Stimulated activated CD4-positive, alpha-beta T cell treated with anti-CD3 and anti-CD28 coated beads, Interleukin-1b, Interleukin-23, amount 100 ng/mL, for 4 hours (primary cell): ENCODE measurements at places on chromosomes 13 and 19.

DNA sequence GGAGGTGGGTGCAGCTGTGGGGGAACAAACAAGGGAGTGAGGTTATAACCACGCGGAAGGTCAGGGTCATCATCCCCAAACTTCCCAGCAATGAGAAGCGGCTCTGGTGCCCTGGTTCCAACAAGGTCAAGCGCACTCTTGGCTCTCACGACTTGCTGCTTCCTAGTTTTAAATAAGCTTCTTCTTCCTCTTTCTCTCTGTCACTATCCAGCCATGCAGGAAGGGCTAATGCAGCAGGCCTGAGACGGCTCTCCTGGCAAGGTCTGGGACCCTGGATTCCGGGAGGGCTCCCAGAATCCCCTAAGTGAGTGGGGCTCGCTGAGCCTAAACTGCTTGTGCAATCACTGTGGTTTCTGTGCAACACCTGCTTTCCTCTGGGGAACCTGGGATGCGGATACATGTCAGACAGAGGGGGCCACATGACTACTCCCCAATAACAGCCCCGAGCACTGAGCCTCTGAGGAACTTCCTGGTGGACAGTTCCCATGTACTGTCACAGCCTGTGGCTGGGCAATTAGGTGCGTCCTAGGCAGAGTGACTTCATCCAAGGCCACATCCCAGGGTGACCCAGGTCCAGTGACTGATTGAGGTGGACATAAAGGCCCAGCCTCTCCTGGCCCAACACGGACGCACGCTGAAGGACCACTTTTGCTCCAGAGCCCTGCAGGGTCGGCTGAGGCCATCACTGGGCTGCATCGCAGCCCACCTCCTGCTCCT is 24.2 kb downstream of the VRK3 start:
- DNase-seq, result no peak

DNA sequence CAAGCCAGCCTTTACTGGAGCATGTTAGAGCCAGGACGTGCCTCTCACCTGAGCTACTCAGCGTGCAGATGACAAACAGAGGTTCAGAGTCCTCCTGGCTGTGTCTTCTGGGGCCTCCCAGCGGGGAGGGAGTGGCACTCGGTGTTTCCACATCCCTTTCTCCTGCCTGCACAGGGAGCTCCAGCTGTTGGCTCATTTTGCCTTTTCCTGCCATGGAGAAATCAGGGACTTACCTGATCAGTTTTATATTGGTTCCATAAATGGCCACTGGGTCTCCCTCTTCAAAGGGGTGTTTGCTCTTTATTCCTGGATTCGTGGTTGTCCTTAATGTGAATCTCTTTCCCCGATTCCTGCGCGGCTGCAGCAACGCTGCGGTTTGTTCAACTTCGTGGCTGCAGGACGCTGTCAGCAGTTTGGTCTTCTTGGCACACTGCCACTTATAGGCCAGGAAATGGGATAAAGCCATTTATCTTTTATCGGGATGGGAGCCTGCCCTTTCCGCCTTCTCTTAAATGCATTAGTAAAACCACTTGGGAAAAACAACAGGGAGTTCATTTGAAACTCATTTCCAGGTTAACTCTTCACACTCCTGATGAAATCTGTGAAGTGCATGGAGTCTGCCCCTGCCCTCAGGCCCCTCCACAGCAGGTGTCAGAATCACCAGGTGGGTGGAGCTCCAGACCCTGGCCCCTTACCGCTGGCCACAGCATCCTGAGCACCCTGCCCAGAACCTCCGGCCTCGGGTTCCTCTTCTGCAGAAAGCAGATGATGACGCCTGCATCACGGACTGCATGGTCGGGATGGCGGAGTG is 39.8 kb upstream of the MCF2L start:
- no peak for DNase-seq

DNA sequence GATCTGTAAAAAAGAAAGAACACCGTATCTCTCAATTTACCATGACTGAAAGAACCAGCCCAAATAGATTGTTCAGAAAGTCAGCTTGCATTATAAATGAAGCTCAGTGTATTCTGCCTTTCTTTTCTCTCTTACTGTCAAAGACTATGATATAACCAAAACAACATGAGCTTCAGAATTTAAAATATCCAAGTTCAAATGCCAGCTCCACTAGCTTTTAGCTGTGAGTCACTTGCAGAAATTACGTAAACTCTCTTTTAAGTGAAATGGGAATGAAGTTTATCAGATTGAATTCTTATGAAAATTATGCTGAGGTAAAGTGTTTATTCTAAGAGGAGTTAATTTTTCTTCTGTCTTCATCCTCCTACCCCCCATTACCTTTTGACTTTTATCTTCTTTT is 20.0 kb upstream of the POSTN start:
- DNase-seq, result no peak

GRCh38 chr13:100108913-100109507 is 20.1 kb downstream of the PCCA start:
- DNase-seq, result no peak

DNA sequence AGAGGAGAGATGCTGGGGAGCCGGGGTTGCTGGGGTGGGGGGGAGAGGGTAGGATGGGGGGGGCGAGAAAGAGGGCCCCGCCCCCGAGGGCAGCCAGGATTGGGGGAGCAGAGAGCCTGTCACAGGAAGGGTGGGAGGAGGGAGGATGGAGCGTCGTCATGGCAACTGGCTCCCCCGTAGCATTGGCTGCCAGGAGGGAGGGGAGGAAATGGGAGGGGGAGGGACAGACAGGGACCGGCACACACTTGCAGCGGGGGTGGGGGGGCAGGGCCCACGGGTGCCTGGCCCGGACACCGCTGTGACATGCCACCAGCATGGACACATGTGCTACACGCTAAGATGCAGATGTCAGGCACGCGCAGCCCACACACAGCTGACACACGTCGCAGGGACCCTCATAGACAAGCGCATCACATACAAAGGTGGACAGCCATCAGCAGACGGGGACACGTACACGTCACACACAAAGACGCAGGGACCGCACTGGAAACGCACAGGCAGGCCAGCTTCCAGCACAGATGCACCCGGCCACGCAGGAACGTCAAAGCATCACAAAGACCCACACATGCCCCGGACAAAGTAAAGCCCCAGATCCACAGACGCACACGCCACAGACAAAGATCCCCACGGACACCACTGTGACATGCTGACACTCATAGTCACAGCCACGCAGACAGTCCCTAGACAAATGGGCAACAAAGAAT is at the start of gene LMTK3:
Gene LMTK3, minus strand, starts transcription at position 36 of the 704 bp plus-strand sequence. CDS start 259 bp downstream, outside the sequence.
- DNase-seq, result peak; percentile 68

DNA sequence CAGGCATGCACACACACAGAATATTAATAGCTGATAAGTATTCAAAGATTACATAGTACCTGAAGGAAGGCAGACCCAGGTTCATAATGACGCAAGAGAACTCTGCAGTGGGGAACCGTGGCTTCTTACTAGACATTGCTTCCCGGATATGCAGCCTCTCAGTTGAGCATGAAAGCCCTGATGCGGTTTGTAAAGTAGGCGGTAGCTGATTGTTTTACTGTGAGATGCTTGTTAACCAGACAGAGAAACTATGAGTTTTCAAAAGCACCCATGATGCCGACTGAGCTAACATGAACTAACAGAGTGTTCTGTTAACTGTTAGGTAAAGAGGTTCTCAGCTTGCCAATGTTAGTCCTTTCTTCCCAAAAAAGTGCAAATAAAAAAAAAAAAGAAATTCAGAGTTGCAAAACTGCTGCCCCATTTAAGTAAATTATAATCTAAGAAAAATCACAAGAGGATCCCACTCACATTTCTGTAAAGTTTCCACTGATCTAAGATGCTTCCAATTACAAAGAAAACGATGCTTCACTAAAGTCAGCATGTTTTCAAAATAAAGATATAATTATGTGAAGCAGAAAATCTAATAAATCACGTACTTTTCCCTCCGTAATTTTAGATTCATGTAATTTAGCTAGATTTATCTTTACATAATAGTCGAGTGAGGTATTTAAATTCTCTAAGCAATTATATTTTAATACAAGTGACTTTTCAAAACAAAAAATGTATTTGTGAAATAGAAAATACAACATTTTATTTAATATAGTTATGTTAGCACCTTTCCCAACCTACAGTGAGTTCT is 2.2 kb downstream of the FLT1 start:
- no peak for DNase-seq

DNA sequence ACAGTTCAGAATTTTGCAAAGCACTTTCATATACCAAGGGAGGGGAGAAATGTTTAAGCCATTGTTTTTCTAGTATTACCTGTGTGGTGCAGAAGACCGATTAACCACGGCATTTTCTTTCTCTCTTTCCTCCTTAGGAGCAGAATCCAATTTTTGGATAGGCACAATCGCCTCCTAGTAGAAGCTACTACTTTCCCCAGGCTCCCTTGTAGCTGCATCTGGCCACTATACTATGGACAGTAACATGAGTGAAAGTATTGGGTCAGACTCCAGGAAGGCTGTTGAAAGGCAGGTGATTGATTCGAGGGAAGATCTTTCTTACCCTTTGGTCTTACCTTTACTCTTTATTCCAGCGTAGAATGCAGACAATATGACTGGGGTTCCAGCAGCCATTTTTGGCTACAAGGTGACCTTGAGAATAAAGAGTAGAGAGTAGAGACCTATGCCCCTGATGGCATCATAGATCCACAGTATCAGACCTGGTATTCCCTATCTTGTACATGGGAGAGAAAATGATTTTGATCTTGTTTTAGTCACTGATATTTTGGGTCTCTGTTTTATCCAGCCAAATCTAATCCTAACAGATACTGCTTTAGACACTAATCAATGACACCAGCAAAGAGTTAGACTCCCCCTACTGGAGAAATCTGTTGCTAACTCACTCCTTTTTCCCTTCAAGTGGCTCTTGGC is 77.0 kb downstream of the LRRC63 start:
- no peak for DNase-seq

- no peak for DNase-seq
Observed at GRCh38 chr13:59790626-59791025, 373.1 kb downstream of the DIAPH3 start.

DNA sequence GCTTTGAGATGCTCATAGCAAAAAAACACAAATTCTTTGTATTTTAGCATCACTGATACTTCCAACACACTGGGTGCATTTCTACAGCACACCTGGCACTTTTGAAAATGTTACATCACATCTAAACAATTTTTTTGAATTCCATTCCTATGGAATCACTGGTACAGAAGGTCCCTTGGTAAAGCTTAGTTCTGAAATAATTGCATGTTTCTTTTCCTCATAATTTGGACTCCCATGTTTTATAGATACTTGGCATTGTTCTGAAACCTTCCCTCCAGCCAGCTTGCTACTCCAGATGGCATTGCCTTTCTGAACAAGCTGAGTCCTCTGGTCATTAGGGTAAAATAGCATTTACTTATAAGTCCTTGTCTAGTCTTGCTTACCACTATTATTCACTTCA is 481.3 kb upstream of the GPC6 start:
- no peak for DNase-seq

DNA sequence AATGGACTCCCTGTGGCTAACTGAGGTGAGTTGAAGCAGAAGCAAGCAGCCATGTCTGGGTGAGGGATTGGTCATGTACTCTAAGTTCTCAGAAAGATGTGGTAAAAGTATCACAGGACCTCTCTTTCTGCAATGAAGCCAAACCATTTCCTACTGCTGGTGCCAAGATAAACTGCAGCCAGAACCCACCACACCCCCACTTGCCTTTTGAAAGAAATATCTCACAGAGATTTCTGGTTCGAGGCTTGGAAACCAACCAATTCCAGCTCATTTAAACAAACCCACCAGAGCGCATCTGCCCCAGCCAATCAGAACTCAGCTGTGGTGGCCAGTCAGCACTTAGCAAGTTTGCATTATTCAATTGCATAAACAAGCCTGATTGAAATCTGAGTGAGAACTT is 204.5 kb upstream of the ATXN8OS start:
- no peak for DNase-seq

DNA sequence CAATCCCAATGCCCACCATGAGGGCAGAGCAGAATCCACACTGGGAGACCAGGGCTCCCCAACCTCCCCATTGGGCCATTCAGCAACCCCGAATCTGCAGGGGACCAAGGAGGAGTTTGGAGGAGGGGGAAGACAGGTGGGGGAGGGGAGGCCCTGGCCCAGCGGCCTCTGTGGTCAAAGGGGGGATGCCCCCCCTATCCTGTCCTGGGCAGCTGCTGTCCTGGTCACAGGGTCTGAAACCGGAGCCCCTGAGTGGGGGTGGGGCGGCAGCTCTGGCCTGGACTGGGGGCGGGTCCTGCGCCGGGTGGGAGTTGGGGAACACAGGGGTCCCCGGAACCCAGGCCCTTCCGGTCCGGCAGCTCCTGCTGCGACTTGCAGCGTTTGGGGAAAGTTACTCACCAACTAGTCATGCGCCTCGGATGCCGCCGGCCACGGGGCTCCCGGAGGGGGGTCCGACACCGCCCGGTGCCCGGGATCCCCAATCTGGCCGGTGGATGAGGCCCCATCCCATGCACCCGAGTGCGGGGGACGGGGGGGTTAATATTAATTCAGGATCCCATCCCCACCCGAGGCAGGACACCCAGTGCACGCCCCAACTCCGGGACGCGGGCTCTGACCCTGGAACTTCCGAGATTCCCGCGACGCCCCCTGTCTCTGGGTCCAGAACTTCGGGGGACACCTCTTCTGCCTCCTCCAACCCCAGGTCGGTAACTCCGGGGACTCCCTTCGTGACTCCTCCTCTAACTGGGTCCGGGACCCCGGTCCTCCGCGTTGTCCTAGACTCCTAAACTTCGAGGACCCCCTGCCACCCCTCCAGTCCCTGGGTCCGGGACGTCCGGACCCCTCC is 872 bp downstream of the HOMER3 start:
- no peak for DNase-seq

GRCh38 chr13:23159205-23159759 is 21.5 kb upstream of the SGCG start:
- DNase-seq, result no peak

GRCh38 chr13:21033212-21033840 is 28.1 kb downstream of the LATS2 start:
- no peak for DNase-seq

GRCh38 chr13:106772006-106772601 is 204.2 kb upstream of the ARGLU1 start:
- DNase-seq, result no peak

DNA sequence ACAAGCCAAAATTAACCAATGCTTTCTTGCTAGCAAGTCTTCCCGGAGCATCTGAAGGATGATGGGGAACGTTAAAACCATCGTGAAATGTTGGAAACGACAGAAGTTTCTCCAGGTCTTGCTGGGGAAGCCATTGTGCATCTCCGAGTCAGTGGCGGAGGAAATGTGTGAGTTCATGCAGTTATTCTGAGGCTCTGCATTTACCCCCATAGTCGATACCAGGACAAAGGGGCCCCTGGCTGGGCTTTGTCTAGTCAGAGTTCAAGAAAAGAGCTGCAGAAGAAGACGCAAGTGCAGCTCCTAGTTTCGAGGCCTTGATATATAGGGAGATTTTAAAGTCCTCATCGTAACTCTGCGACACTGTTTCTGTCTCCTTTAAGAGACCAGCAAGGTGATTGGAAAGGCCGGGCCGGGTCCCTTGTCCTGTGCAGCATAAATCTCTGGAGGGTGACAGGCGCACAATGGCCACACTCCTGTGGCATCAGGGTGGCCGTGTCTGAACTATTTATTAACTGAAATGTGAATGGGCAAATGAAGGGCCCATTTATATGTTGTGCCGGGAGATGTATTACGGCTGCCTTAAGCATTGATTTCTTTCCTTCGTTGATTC is 172.0 kb downstream of the TEX29 start:
- DNase-seq, result no peak
